MCF 10A (cell line): ENCODE measurements at places on chromosomes 3 and 15.

DNA sequence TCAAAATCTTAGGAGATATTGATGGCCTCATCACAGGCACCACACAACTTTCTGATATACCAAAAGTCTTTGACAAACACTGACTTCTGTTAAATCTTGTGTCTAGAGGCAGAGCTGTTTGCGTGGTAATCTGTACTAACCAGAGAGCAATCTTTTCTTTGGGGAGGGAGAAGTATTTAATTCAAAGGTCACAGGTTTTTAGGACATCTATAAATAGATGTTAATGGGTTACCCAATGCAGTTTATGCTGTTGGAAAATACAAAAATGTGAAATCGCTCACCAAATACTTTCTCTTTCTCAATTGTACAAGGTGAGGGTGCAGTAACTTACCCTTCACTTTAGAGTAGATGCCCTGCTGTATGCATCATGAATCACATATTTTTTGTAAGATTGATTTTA is 510.5 kb downstream of the NSUN3 start:
- no peak for DNase-seq

DNA sequence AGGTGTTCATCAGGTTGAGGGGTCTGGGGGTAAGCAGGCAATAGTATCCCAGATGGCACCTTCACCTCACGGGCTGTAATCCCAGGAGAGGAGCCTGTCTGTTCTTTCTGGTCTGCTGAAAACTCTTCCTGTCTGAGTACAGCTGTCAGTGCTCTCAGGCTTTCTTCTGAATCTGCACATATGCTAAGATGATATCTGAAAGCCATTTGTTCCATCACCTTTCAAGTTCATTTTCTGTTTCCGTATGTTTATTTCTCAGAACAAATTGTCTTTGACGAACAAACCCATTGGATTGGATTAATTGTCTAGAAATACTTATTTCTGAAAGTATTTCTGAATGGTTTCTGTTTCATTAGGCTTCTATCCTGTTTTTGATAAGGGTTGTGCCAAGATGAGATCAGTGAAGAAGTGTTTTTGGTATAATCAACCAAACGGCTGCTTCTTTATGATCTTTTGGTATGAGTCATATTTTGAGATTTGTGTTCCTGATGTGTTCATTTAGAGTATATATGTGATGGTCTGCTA is 13.3 kb downstream of the ZNF592 start:
- no peak for DNase-seq

DNA sequence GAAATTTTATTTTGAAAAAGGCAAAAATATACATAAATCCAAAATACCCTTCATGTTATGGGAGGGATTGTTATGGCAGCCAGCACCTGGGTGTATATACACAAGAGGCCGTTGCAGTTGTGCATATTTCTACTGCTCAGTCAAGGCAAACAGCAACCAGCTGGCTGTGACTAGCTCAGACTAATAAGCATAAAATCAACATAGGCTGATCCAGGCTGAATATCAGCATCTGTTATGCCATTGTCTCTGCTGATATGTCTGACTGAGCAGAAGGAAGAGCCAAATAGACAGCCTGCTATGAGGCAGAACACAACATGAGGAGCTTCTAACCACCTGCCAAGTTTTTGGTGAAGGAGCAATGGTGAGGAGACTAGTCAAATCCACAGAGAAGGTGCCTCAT is 457.5 kb upstream of the ALCAM start:
- peak; percentile 5 for DNase-seq

- peak; percentile 89 for DNase-seq
These were observed 134.0 kb downstream of the TPRA1 start for GRCh38 chr3:127456471-127457093.

- no peak for DNase-seq
These were observed 6.5 kb downstream of the PLXNB1 start for GRCh38 chr3:48423241-48423882.

DNA sequence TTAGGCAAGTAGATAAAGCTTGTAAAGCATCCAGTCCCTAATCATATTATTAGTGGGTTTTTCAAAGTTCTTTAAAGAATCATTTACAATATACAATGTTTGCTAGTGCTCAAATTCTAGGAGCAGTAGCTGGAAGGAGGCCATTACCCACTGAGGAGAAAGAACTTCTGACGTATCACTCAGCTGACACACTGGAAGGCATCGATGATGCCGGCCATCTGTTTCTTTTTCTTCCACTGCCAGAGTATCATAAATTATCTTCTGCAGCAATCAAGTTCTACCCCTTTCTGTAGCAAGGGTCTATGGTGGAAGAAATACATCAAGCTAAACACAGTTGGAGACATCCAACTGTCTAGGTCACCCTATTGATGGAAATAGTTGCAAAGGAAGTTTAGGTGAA is 243.2 kb upstream of the LRRN1 start:
- no peak for DNase-seq

- peak; percentile 59 for DNase-seq
These were observed 219.9 kb upstream of the IGF1R start for GRCh38 chr15:98428253-98428989.

- DNase-seq = peak; percentile 95
These were observed 11.7 kb downstream of the BCL2L10 start for GRCh38 chr15:52100807-52101442.

DNA sequence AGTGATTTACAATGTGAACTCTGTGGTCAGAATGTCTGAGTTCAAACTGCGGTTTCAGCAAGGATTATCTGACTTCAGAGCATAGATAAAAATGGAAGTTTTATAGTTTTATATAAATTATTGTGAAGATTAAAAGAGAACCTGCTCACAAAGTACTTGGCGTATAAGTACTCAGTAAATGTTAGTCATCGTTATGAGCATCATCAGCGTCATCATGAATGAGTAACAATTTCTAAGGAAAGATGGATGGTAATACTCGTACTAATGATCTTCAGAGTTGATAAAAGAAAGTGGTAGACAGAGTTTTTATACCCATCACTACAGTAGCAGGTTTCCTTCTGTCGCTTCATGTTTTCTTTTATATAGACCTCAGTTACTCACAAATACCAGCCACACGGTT is 341.8 kb downstream of the RAP2B start:
- no peak for DNase-seq

DNA sequence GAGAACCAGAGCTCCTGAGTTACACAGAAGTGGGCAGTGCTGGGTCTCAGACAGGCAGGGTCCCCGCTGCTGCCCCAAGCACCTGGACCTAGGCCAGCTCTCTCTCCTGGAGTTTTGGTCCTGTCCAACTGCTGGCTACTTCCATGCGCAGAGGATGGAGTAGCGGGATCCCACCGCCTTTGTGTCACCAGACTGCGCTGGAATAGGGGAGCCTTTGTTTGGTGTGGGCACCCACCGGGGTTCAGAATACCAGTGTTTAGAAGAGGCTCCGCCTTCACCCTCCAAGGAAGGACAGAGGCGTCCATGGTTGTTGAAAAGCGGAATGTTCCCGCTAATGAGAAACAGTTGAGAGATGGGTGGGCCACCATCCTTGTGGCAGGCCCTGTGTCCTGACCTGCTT is 154.4 kb downstream of the DNAJB8 start:
- DNase-seq = no peak

DNA sequence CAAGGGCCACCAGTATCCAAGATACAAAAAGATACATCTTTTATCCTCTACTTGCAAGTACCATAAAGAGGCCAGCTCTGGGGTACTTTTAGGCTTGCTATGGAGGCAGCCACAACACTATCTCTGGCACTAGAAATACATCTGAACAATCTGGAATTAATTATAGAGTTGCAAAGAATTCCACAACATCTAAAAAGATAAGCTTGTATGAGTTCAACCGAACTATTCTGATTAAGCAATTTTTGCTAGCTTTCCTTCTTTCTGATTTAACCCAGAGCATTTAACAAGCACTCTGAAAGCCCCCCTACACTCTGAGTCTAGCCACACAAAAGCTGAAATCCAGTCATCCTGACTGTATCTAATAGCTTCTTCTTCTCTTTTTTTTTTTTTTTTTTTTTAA is 95.4 kb downstream of the FRMD5 start:
- no peak for DNase-seq

DNA sequence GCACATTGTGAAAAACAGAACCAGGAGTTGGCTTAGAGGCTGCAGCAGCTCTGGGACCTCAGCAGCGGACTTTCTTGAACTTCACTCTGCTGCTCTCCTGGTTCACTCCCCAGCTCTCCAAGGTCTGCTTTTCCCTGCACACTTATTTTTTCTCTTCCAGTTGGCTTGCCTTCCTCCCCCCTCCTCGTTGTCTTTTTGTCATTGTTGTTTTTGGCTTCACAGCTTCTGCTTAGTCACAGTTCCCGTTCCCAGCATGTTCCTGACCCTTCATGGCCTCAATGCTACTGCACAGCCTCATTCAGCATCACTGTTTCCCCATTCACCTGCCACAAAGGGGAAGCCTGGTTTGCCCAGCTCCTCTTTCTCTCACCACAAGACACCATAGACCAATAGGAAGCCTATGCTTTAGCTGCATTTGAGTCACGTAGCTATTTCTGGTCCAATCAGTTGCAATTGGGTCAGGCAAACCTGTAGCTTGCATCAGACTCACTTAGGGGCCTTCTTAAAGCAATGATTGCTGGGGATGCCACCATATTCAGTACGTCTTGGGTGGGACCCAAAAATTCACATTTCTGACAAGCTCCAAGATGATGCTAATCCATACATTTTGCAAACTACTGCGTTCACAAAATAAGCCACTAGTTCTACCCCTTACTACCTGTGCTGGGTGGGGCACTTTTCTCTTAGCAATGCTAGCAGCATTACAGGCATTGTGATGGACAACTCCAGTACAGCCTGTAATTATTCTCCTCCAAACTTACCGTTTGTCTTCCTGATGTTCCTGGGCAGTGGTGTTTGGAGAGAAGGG is 7.8 kb upstream of the SUMF1 start:
- DNase-seq = peak; percentile 93

- DNase-seq = peak; percentile 24
These were observed 63.1 kb upstream of the MCTP2 start for GRCh38 chr15:94168250-94168649.

DNA sequence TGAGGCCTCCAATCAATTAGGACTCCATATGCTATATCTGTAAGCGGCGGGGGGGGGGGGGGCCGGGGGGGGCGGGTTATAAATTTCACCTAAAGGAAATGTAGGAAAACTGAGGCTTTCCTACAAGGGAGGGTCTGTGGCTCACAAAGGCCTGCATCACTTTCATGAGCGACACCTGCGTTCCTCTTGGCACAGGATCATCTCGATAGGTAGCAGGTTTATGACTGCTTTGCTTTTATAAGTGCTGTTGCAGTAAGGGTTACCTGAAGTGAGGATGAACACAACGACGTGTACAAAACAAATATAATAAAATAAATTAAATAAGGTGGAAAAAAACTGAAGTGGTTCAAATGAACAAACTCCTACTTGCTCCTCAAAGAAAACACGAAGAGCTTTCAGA is 194.3 kb downstream of the FOXP1 start:
- DNase-seq = no peak

DNA sequence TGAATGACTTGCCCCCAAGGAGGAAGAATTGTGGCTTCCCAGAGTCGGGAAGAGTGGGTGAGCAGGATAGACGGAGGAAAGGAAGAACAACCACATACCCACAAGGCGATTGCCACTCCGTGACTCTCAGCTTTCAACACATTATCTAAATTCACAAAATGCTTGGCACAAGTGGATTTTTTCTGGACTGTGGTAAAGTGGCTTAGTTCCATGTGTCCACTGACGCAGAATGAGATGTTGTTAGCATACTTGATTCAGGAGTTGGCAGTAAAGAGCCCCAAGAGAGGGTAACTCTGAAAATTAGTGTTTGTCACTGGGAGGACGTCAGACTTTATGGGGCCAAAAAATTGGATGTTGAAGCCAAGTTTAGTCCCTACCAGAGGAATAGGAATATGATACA is 198.8 kb upstream of the CTNNB1 start:
- no peak for DNase-seq

DNA sequence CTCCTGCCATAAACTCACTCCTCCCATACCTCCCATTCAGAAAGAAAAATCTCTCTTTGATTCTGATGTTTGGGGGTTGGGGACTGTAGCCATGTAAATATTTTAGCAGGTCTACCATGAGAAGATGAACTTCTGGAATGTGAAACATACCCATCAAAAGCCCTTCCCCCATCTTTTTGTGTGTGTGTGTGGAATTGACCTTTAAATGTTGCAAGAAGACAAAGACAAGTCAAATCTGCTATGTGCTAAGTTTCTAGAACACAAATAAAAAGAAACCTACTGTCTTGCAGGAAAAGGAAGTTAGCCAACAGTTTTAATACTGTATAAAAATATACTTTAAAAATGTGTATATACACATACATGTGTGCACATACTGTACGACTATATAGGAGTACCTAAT is 29.7 kb upstream of the USP50 start:
- DNase-seq = no peak

DNA sequence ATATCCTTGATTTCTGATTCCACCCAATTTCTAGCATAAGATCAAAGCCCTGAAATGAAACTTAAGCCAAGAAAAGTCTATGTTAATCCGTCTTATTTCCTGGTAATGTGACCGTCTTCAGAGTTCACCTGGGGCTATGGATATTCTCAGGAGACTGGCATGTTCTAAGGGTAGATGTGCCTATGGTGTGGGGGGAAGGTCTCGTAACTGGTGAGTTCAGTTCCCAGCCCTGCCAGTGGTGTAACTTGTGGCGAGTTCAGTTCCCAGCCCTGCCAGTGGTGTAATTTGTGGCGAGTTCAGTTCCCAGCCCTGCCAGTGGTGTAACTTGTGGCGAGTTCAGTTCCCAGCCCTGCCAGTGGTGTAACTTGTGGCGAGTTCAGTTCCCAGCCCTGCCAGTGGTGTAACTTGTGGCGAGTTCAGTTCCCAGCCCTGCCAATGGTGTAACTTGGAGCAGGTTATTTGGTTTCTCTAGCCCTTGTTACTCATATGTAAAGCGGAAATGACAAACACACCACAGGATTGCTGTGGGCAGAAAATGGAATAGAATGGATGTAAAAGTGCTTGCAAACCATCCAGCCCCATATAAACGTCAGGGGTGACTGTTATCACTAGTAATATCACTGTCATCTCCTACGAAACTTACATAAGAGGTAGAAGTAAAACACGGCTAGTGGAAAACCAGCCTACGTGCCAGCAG is 30.4 kb downstream of the SLC51A start:
- peak; percentile 85 for DNase-seq

DNA sequence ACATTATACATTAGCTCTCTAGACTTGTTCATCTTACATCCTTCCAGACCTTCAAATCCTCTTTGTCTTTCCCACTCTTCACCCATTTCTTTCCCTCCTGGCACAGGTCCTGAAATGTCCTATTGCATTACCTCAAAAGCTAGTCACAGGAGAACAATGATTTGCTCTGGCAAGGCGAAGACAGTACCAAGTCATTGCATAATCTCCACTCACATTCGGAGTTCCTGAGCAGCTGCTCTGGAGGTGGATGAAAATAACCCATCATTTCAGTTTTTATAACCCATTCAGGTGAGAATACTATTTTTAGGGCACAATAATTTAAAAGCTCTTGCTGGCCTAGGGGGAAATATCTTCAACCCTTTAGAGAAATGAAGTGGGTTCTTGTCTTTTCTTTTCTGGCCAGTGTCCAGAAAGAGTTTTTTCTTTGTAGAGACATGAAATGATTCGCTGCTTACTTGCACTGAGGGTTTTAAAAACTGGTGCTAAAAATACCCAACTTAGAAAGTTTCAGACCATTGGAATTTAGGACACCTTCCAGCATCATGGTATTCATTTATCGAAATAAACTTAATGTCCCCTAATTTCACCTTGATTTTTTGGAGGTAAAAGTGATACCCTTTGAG is 23.4 kb upstream of the DYNC1LI1 start:
- peak; percentile 84 for DNase-seq

GRCh38 chr3:148729476-148730055 is 31.9 kb downstream of the AGTR1 start:
- no peak for DNase-seq

GRCh38 chr15:60001610-60002527 is 2.2 kb upstream of the FOXB1 start:
- no peak for DNase-seq

GRCh38 chr3:113405180-113405579 is 36.1 kb downstream of the CFAP44 start:
- DNase-seq = peak; percentile 0
